ENCODE measurements at places on chromosomes 5 and 9. TPM values are rescaled to one million over a fixed set of nuclear protein-coding genes. Genes with fewer than 3 reads are reported as not detected.

- peak; percentile 35 for DNase-seq
Observed at GRCh38 chr9:136742591-136743391, at the start of gene LCN10. Gene LCN10, minus strand, starts transcription at chr9:136742940. Its CDS starts 37 bp downstream, at chr9:136742903.

DNA sequence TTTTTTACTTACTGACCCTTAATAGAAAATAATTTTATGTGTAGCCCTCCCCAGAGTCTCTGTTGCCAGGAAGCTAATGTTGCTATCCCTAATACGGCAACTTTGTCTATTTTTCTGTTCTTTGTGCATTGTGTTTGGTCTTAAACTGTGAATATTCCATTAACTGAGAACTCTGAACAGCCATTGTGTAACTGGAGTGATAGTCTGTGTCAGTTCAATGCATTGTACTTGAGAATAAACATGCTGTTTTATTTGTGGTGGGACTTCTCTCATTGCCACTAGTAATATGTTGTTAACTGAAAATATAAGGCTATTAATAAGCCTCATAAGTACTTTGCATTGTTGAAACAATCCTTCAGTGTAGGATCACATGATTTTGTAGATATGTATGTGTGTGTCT lies 278.3 kb upstream of the DMRT1 start:
- no peak for DNase-seq

GRCh38 chr5:37812365-37812764 lies 27.5 kb downstream of the GDNF start:
- DNase-seq, result peak; percentile 11

DNA sequence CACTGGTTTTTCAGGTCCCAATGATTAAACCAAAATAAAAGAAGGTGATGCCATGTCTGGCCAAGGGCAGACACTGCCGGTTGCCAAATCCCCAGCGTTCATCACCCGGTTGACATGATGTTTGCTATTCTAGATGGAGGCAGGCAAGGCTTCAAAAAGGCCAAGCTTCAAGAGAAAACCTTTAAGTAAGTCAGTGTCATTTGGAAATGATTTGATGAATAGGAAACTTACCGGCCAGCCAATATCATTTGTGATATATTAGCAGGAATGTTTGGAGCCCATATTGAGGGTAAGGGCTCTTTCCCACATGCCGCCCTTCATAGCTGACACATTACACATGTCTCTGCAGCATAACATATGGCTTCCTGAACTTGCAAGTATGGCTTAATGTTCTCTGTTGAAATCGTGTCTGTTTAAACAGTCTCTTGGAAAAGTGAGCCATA lies 89.5 kb upstream of the TTC23L start:
- no peak for DNase-seq

The LEAP2 gene
- 0.17 TPM for total RNA-seq

DNA sequence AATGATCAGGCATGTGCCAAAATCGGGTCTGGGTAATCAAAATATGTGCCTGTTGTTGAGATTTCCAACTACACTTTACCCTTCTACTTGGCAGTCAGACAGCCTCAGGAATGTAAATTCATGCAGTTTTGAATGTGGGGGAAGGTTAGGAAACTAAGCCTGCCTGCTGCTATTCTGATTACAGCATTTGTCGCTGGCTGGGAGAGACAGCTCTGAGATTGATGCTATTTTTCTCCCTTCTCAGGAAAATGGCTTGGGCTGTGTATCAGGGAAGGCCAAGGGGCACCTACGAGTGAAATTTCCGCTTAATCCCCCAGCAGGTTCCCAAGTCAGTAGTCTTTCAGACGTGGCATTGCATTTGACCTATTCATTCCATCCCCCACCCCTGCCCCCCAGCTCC lies 3.6 kb upstream of the RGS7BP start:
- no peak for DNase-seq

GRCh38 chr9:124784509-124784908 lies 7.6 kb downstream of the OLFML2A start:
- no peak for DNase-seq
